Activated T-cell treated with anti-CD3 and anti-CD28 coated beads, Interleukin-2, amount 50 U/mL, for 4 hours (primary cell): ENCODE measurements at places on chromosomes 4 and X. TPM values are rescaled to one million over a fixed set of nuclear protein-coding genes. Genes with fewer than 3 reads are reported as not detected.

COL4A6 gene
- total RNA-seq, result not detected

GABRA4 gene
- not detected for total RNA-seq

SPP1 gene
- 0.81 TPM for total RNA-seq

YY2 gene
- 0.94 TPM for total RNA-seq

CXCL3 gene
- total RNA-seq, result not detected

CDKL2 gene
- 0.08 TPM for total RNA-seq
